ENCODE measurements at places on chromosomes 6 and 20.
A peak's percentile ranks its signal among the peaks of the same experiment; 100 is the strongest.

- DNase-seq, result no peak
These were observed 39.5 kb upstream of the SIRPA start for GRCh38 chr20:1855690-1856089.

DNA sequence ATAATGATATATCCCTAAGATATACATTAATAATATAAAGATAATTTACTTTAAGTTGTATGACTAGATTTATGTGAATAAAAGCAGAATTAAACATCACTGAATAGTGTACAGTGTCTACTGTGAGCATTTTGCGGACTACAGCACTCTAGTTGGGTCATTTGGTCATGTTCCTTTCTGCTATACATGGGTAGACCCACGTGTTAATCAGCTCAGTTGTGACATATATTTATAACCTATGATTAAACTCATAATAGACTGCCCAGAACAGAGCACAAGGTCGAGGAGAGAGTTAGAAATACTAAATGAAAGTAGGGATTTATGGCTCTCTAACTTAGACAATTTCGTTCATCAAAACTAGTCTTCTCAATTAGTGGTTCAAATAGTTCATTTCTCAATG lies 852.7 kb downstream of the EPHA7 start:
- DNase-seq, result no peak

- DNase-seq, result no peak
These were observed 12.3 kb downstream of the PPIL1 start for GRCh38 chr6:36862164-36862847.

GRCh38 chr6:7502743-7503142 lies 38.7 kb upstream of the DSP start:
- no peak for DNase-seq

GRCh38 chr6:41269716-41270115 lies 16.8 kb downstream of the TREM1 start:
- no peak for DNase-seq

GRCh38 chr6:18206591-18206990 lies 51.4 kb downstream of the KDM1B start:
- no peak for DNase-seq

GRCh38 chr6:36386495-36387439 lies 702 bp downstream of the ETV7 start:
- DNase-seq, result peak; percentile 65

DNA sequence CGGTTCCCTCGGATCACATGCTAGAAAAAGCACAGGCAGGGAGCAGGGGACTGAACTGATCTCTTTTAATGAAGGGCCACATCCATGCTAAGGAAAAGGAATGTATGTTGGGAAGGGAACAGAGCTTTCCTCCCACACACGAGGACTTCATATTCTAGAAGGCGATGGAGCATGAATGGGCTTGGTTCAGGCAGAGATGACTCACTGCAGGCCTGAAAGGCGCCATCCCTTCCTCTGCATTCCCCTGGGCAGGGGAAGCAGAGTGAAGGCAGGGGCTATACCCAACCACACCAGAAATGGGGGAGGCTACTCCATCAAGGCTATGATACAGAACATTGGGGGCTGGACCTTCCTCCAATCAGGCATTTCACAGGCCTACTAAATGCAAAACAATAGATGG lies 30.6 kb downstream of the ELMO2 start:
- no peak for DNase-seq

DNA sequence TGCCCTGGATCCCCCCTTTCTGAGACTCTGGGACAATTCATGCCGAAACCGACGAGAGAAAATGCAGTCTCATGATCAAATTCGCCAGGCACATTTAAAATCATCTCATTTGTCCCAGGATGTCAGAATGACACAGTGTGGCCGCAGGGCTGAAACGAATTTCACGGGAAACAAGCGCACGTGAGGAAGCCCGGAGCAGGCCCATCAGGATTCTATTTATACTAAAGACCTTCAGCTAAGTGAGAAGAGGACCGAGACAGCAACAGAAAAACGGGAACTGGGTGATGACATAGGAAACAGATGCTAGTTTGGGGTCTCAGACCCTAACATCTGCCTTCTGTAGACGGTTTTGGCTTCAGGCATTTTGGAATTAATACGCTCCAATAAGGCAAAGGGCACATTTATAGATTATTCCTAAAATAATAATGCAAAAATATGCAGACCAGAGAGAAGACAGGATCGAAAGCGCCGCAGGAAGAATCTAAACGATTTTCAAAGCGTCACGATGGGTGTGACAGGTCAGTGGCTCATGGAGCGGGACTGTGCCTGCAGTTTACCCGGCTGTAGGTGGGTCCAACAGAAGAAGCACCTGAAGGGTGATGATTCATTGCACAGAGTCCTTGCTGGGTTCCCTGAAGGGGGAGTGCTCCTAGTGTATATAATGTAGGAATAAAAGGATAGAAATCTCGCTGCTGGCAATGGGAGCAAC lies 80.8 kb upstream of the MPC1 start:
- no peak for DNase-seq

GRCh38 chr6:63426844-63427243 lies 107.1 kb upstream of the LGSN start:
- DNase-seq, result no peak

- peak; percentile 30 for DNase-seq
These were observed 12.9 kb downstream of the SLC13A3 start for GRCh38 chr20:46638134-46638897.

DNA sequence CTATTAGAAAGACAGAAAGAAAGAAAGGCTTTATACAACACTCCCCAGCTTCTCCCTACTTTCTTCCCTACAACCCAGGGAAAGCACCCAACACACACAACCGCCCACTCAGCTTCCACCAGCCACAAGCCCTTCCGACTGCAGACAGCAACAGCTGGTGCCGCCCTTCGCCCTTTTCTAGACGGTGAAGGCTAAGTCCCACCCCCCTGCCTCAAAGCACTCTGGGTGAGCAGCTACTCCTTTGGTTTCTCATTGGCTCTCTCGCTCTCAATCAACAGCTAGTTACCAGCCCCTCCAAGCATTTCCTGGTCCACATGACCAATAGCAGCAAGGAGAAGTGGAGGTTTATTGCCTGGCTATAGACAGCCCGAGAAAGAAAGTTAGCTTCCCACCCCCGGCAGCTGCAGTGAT lies 230.1 kb upstream of the MOCS1 start:
- peak; percentile 79 for DNase-seq

DNA sequence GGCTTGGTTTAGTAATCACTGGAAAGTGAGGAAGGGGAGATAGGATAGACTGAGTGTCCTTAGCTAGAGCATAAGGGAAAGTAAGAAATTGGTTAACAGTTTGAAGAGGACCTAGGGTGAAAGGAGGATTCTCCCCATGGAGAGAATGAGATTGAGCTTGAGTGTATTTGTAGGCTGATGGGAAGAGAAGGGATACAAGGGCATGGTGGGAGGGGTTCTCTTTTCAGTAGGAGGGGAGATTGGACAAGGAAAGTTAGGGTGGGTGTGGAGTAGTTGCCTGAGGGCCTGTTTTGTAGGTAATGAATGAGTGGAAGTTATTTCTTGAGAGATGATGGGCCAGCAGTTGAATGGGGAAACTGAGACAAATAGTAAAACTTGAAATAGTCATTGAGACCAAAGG lies 1.9 kb downstream of the TRMT11 start:
- DNase-seq, result no peak

DNA sequence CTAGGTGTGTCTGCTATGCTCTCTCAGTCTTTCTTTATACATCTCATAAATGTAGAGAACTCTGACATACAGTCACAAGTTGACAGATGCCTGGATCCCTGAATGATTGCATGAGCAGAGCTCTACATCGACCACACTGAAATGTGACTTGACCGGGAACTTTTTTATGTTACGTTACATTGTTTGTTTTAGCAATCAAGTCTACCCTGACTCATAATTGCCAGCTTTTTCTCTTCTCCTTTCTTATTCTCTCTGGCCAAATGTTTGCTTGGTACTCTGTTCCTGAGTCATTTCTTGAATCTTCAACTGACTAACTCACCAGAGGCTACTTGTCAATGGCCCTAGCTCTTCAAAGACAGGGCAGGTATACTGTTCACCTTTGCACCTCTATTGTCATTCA lies 213.6 kb upstream of the DTNBP1 start:
- no peak for DNase-seq

GRCh38 chr20:39283464-39283863 lies 321.3 kb downstream of the DHX35 start:
- DNase-seq, result no peak

DNA sequence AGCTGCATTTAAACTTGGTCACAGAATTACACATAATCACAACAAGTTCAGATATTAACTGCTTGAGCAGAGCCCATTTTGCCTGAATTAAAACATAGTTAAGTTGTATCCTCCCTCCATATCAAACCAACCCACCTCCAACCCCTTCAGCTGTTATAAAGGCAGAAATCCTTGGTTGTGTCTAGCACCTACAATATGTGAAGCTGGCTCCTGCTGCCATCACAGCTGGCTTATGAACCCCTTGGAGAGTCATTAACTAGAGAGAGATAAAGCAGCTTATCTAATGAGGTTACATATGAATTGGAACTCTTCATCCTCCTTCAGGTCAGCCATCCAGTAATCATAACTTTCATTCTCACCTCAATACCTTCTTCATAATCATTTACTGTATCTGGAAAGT lies 101.8 kb downstream of the EPHA7 start:
- no peak for DNase-seq

- no peak for DNase-seq
These were observed 201.2 kb upstream of the SMLR1 start for GRCh38 chr6:130625825-130626527.

DNA sequence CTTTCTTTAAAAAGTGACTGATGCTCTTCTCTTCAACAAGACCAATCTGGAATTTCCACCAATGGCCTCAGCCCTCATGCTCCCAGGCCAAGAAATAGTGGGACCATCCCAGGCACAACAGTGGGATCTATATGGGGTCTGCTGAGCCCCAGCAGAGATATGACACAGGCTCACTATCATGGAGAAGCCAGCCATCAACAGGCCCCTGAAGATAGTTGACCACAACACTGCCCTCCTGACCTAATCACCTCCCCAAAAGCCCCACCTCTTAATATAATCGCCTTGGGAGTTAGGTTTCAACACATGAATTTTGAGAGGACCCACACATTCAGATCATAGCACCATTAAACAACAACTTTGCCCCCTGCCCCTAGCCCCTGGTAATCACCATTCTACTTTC lies 16.8 kb upstream of the MCM3 start:
- no peak for DNase-seq

DNA sequence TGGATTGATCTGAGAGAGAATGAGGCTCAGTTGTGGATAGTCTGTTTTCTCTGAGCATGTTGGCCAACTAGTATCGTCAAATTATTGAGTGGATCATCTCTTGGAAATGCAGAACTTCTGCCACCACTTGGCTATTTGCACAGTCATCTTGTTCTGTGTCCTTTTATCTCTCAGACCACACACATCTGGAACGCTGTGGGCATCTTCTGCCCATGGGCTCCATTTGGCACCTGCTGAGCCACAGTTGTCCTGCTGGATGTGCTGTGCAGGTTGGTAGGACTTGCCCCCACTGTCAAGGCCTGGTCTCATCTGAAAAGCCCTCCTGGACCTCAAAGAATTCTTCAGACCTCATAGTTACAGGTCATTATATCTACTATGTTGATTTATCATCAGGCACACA lies 16.7 kb upstream of the C20orf144 start:
- DNase-seq, result no peak

- no peak for DNase-seq
These were observed 340.1 kb downstream of the BCKDHB start for GRCh38 chr6:80446454-80447045.

DNA sequence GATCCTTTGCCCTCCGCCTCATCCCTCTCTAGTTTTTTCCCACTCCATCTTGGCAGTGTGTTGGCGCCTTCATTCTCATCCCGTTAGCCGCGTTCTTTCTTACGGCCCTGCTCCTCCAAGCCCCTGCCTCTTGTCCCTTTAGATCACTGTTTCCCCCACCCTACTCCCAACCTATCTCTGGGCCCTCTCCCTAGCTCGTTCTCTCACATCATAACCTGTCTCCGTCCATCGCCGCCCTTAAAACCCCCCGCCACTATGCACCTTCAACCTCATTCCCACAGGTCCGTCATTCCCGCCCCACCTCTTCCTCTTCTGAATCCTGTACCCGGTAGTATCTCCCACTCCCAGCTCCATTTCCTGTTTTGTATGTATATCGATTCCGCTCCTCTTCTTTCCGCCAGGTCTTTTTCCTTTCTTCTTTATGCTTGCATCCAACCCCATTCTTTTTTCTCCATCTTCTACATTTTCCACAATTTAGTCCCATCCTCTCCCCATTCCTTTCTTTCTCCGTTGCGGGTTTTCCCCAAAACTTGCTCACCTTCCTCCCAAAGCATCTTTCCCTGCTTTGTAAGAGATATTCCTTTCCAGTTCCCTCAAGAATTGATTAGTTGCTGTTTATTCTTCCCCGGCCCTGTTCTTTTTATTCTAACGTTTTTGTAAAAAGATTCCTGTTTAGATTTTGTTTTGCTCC lies 671 bp downstream of the EFHC1 start:
- DNase-seq, result peak; percentile 49

DNA sequence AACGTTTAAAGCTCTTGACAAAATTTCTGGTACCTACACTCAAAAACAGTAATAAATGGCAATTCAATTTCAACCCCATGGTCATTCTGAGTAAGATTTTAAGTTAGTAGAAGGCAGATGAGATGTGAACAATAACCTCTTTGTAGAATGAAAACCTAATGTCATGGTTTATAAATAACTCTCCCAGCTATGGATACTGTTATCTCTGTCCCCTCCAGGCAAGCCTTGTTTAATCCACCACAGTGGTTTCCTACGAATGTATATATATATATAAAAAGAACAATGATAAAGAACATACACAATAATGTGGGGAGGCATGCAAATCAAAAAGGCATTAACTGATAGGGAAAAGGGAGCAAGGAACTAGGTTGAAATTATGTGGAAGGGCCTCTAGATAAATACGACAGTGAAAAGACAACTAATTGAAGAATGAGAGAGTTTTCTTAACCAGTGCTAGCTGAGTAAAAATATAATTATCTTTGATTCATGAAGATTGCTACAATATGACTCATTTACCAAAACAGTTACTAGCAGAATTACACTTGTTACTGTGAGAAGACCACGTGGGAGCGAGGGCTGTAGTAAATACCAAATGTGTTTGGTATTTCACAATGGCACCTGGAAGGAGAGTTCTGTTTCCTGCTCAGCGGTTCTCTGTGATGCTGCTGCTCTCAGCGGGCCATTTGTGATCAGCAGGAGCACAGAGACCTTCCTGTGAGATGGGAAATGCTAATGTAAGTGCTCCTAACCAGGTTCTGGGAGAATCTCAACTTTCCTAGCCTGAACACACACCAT lies 173.7 kb downstream of the MBOAT1 start:
- DNase-seq, result no peak
